ENCODE measurements at places on chromosomes 12 and 14.

- no peak for DNase-seq
Measured at GRCh38 chr14:70858641-70859040, 48.6 kb upstream of the PCNX1 start.

GRCh38 chr14:70257526-70257925 lies 68.8 kb upstream of the SLC8A3 start:
- DNase-seq = no peak

- no peak for DNase-seq
Measured at GRCh38 chr14:105075379-105076295, 10.4 kb upstream of the GPR132 start.

DNA sequence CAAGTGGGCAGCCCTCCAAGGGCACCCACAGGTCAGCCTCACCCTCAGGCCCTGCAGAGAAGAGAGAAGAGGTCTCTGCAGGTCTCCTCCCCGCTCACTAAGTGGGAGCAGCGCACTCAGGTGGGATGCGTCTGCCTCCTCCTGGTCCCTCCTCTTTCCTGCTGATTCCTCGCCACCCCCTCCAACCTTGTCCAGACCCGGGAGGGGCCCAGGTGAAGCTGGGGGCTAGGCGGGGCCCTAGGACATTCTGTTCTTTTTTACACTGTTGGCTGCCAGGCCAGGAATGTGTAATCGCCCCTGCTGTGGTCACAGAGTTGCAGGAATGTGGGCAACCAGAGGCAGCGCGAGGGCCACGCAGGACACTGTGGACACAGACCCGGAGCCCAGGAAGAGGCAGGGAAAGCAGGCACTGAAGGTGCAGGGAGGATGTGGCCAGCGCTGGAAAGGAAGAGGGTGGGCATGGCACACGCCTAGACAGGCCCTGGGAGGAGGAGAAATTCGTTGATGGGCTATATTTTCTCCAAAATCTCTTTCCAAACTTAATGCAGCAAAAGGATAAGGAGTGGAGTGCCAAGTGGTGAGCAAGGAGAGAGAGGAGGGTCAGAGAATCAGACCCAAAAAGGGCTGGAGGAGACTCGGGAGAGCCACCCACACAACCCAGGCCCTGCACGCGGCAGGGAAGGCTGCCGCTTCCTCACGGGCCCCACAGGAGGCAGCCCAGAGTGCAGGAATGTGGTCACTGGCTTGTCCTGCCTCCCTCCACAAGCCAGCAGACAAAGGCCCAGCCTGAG lies 911 bp upstream of the SCNN1A start:
- DNase-seq = no peak

DNA sequence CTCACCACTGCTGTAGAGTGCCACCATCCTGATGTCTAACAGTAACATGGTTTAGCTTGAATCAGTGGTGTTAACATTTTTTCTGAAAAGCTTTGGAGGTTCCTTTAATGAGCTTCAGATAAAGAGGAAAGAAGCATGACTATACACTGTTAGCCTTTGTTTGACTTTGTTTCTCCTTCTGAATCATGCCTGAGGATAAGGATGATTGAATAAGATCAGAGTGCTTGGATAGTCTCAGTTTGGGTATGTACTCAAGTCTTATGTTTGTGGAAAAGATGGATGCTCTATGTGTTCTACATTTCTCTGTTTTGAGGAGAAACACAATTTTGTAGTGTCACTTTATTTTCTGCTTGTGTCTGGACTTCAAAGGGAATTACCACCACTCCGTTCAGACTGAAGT lies 42.0 kb downstream of the GPATCH2L start:
- DNase-seq = no peak

GRCh38 chr14:45252366-45253069 lies 484 bp downstream of the MIS18BP1 start:
- DNase-seq = no peak

GRCh38 chr12:58592475-58593207 lies 327.7 kb downstream of the LRIG3 start:
- no peak for DNase-seq

- no peak for DNase-seq
Measured at GRCh38 chr12:89781156-89781555, 72.5 kb upstream of the ATP2B1 start.

GRCh38 chr12:84814664-84815245 lies 97.8 kb downstream of the SLC6A15 start:
- DNase-seq = no peak

DNA sequence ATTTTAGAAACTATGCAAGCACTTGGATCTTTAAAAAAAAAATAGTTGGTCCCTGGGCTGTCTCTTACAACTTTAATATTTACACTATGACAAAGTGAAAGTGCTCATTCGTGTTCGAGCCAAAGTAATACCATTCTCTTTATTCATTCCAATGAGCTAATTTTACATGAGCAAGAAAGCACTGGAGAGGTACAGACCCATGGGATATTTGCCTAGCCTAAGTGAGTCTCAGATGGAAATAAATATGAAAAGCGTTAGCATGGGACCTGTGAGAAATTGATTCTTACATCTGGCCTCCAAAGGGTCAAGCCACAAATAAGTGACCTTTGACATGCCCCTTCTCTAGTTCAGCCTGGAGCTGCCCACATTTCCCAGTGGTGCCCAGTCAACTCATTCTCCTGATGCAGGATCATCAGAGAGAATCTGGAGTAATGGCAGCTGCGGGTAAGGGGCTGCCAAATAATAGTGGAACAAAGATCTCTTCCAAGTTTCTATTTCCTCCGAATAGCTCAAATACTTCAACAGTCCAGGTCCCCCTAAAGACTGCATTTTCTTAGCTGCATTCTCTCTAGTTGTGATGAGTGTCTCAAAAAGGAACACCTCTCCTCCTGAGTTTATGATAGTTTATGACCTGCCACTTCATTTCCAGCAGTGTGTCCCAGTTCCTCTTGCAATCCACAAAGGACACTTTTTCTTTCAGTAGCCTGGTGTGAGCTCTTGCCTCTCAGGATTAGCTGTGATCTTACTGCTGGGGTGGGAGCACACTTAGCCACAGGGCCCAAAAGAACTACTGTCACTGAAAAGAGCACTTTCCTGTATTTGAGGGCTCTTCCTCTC lies 208.2 kb downstream of the DAD1 start:
- DNase-seq = no peak

- DNase-seq = no peak
Measured at GRCh38 chr12:12265571-12266388, 1.1 kb downstream of the LRP6 start.

DNA sequence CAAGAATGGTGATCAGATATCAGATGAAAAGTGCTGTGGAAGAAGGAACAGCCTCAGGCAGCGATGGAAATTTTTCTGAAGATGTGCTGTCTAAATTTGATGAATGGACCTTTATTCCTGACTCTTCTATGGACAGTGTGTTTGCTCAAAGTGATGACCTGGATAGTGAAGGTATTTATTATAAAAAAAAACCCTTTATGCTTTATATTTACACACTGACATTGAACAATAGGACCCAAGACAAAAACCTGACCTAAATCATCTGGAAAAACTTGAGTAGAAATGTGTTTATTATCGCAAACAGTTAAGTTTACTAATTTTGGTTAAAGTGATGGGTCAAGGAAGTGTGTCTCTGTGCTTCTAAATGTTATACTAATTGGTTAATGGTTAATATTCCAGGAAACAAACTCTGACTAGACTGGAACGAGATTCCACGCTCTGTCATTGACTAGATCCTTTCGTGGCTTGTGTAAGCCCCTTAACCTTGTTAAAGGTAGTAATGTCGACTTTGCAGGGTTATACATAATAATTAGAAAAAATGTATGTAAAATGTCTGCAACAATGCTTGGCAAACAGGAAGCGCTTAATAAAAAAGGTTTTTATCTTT lies 62.7 kb downstream of the LRRK2 start:
- DNase-seq = no peak

- no peak for DNase-seq
Measured at GRCh38 chr14:51550636-51551035, 101.1 kb upstream of the FRMD6 start.

DNA sequence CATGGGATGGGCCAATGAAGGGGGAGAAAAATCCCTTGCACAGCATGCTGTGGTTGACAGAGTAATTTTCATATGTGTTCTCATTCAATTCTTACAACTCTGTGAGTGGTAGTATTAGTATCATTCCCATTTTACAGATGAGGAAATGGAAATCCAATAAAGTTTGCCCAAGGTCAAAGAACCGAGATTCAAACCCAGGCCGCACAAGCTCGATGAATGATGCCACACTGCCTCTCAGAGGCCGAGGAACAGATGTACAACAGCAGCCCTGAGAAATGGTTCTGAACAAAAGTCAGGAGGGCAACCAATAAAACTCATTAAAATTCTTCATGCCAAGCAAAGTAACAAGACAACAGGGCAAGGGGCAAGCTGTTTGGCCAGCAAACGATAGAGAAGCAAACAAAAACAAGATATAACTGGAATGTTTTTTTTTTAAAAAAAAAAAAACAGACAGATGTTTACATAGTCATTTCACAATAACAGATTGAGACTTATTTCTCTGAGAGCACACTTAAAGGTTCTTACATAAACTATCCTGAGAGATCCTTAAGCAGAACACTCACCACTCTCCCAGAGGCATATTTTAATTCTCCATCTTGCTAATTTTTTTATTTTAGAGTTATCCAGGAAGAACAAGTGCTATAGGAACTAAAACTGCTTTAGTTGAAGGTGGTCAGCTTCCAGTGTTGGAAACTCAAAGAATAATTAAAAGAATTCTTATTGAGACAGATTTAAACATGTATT lies 85.8 kb downstream of the EXOC5 start:
- no peak for DNase-seq

- no peak for DNase-seq
Measured at GRCh38 chr12:79083181-79083580, 218.6 kb downstream of the SYT1 start.

DNA sequence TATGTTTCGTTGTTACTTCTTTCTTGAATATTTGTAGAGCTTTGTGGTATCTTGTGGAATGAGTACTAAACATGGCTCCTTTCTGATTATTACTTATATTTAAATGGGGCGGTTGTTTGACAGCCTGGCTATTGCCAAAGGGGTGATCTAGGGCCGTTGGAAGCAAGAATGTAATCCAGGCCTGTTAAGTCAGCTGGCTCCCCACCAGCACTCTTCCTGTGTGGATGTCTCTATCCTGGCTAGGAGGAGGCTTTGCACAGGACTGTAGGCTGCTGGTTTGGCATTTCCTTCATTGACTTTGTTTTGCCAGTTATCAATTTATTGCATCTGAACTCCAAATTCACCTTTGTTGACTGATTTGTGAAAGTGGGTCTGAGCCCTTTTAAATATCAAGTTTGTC lies 5.6 kb downstream of the FAM234B start:
- DNase-seq = no peak

GRCh38 chr12:72214163-72214562 lies 58.0 kb upstream of the TRHDE start:
- DNase-seq = no peak

DNA sequence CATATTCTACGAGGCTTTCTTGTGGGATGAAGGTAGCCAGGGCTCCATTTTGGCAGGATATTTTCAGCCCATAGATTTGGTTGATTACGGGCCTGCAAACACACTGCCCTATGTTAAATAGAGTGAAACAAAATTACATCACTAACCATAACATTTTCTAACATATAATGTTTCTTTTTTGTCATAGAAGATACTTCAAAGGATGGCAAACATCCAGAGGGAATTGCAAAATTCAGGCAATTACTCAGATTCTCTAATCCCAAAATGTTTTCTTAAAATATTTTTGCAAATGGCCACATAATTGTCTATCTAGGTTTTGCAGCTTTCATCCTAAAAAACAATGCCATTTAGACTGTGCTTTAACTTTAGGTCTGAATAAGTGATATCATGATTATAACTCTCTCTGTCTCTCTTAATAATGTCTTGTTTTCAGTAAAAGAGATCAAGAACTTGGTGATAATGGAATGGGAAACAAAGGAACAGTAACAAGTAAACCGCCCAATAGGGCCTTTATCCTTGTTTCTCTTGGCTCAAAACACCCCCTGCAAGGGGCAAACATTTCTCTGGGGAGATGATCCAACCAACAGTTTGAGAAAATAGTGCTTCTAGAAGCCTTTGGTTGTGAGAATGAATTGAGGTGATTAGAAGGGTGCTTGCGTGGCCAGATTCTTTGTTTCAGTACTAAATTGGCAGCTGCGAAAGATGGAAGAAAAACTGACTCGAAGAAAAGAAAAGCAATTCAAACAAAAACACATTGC lies 54.4 kb upstream of the BTG1 start:
- DNase-seq = no peak

DNA sequence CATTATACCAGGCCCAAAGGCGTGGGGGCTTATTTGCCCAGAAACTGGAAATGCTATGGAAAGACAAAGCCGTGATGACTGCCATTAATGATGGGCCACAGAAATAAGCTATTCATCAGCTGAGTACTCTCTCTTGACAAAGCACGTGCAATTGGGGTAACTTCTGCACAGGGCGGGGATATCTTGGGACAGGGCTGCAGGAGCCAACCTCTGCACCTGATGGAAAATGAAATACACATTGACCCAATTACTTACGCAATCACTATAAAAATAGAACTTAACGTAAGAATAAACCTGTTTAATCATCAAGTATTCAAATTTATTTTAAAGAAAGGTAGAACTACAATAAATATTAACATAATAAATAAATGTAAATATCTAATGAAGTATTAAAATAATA lies 180.1 kb upstream of the NTF3 start:
- no peak for DNase-seq

DNA sequence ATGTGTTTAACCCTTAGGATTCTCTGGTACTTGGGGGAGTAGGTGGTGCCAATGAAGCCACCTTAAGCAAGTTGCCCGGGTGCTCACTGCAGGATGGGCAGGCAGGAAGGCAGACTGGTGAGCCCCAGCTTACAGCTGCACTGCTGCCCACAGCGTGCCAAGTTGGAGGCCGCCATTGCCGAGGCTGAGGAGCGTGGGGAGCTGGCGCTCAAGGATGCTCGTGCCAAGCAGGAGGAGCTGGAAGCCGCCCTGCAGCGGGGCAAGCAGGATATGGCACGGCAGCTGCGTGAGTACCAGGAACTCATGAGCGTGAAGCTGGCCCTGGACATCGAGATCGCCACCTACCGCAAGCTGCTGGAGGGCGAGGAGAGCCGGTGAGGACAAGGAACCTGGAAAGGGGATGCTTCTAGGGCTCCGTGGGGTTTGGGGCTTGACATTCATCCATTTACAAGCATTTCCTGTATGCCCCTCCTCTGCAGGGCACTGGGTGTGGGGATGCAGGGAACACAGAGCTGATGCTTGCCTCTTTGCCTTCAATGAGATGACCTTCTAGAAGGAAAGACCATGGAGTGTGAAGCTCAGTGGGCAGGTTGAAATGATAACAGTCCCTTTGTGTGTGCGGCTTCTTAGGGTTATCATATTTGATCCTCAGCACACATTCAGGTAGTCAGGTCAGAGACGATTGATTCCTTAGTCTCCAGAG lies 12.4 kb downstream of the KRT7 start:
- no peak for DNase-seq

GRCh38 chr12:76238688-76239087 lies 109.5 kb downstream of the BBS10 start:
- no peak for DNase-seq

DNA sequence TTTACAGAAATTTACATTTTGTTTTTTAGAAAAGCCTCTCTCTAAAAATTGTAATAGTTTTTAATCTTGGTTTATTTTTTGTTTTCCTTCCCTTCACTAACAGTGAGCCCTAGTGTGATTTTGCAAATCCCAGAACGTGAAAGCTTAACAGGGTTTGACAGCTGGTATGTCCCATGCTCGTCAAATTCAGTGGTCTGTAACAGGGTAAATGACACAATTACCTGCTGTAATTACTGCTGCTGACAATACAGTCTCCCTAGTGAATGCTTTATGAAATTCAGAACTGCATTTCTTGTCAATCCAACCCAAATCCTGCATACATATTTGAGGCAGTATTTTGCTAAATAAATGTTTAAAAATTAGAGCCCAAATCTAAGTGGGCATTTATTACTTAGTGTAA lies 249.2 kb downstream of the NELL2 start:
- DNase-seq = no peak

Measured in stimulated activated CD8-positive, alpha-beta memory T cell treated with anti-CD3 and anti-CD28 coated beads, Interleukin-2, amount 100 ng/mL, for 1 hour (primary cell).